Stimulated activated CD4-positive, alpha-beta T cell treated with anti-CD3 and anti-CD28 coated beads, Interleukin-1b, Interleukin-23, amount 100 ng/mL, for 4 hours (primary cell): ENCODE measurements at places on chromosomes 7 and 10.

DNA sequence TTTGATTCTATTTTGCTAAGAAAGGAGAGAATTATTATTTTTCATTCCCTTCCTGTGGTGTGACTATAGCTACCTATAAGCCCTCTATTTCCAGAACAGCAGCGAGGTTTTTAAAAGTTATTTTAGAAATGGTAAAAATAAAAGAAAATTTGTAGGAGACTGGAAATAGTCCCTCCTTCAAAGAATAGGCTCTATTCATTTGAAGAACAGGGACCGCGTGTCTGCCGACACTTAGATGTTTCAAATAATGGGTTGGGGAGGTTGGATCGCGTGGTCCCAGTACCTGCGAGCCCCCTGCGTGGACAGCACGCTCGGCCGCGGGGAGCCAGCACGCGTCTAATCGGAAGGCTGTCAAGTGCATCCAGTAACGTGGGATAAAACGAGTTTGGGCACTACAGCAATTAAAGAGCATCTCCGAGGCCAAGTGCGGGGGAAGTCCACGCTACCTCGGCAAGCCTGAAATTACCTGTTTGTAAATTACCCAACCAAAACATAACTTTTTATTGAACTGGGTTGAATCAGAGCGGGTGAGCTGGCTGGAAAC lies 1.0 kb downstream of the CACNA2D1 start:
- no peak for DNase-seq

DNA sequence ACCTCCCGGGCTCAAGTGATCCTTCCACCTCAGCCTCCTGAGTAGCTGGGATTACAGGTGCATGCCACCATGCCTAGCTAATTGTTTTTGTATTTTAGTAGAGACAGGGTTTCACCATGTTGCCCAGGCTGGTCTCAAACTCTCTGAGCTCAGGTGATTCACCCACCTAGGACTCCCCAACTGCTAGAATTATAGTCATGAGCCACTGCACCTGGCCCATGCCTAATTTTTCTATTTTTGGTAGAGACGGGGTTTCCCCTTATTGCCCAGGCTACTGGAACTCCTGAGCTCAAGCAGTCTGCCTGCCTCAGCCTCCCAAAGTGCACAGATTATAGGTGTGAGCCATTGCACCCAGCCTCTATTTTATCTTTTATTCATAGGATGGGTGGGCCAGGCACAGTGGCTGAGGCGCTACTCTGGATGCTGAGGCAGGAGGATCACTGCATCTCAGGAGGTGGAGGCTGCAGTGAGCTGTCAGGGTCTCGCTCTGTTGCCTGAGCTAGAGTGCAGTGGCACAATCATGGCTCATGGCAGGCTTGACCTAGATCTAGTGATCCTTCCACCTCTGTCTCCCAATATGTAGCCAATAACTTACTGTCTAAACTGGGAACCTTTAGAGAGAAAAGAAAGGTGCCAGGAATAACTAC lies 31.3 kb upstream of the STOX1 start:
- DNase-seq: no peak

- DNase-seq: no peak
Observed at GRCh38 chr7:80783678-80784327, 135.0 kb downstream of the SEMA3C start.

DNA sequence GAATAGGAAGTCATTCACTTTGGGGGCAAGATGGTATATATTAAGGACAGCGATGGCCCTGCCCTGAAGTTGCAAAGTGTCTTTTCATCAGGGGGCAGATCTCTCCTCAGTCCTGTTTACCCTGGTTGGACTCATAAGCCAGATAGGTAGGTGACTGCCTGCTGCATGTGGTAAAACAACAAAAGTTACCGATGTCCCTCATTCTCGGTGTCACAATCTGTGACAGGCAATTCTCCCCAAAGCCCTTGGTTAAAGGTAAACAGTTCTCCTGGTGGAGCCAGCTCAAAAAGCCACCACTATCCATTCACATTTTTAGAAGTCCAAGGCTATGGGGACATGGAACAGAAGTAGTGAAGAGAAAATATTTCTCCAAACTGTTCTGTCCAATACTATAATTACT lies 9.9 kb upstream of the SLC25A13 start:
- no peak for DNase-seq

- no peak for DNase-seq
Observed at GRCh38 chr7:13551503-13551902, 438.0 kb downstream of the ETV1 start.

GRCh38 chr10:23157691-23158369 lies 34.3 kb upstream of the PTF1A start:
- no peak for DNase-seq

DNA sequence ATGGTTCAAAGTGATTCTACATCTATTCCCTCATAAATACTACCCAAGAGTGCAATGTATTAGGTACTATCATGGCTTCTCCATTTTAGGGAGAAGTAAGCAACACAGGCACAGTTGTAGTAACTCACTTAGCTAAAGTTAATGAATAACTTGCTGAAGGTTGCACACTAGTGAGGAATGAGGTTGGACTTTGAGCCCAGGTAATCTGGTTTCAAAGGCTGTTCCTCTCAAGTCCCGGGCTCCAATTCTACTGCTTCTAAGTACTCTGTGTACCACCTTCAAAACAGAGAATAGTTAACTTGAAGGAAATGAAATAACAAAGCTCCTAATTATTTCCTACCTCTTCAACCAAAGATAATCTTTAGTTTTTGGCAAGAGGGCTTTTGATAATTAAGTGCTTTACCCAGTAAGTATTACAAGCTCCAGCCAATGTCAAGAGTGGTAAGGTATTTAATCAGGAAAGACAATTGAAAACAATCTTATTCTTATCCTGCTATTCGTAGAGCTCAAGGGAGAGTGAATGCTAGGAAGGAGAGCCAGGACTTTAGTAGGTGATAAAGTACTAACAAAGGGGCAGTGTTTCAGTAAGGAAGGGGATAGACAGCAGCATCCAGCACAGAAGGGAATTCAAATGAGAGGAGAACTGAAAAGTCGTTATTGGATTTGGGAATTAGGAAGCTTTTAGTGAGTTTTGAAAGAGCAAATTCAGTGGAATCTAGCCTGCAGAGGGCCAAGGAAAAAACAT lies 158.2 kb upstream of the PTPRZ1 start:
- DNase-seq: no peak

DNA sequence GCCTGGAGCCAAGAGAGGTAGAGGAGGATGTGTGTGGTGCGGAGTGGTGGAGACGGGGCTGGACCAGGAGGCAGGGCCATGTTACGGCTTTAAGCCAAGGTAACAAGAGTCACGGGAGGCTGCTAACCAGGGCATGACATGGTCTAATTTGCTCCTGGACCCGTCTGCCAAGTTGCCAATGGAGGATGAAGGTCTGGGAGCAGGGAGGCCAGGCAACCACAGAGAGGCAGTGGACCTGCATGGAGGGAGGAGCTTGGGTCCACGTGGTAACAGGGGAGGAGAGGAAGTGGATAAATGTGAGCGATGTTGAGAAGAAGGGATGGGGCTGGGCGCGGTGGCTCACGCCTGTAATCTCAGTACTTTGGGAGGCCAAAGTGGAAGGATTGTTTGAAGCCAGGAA lies 31.0 kb downstream of the SRRM3 start:
- DNase-seq: no peak

DNA sequence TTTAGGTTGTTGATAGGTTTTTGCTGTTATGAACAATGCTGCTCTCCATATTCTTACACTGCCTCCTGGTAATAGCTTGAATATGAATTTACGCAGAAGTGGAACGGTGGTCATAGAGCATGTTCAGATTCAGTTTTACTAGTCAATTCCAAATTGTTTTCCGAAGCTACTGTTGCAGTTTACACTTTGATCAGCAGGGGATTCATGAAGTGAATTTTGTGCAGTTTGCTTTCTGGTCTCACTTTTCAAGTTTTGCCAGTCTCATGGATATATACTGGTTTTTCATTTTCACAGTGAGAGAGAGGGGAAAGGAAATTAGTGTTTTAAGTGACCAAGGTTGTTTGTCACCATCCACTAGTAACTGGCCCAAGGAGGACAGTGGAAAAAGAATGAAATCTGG lies 171.3 kb downstream of the PRKCQ start:
- no peak for DNase-seq

GRCh38 chr10:16603308-16603707 lies 81.6 kb upstream of the C1QL3 start:
- no peak for DNase-seq

DNA sequence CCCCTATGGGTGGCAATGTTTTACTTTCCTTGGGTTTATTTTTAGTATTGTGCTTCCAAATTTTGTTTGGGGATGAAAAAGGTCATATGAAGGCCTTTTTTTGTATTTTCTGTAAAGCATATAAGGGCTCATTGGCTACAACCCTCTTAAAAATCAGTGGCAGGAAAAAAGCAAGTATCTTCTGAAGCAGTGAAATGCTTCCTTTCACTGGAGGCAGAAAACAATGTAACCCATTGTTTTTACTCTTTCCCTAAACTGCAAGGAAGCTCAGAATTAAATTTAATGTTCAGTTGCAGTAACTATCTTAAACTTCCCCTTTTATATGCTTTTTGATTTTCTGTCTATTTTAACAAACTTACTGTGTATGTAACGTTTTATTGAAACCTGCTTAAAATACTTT lies 148.7 kb upstream of the LYZL1 start:
- DNase-seq: no peak

- no peak for DNase-seq
Observed at GRCh38 chr7:133197972-133198544, 54.8 kb upstream of the EXOC4 start.

DNA sequence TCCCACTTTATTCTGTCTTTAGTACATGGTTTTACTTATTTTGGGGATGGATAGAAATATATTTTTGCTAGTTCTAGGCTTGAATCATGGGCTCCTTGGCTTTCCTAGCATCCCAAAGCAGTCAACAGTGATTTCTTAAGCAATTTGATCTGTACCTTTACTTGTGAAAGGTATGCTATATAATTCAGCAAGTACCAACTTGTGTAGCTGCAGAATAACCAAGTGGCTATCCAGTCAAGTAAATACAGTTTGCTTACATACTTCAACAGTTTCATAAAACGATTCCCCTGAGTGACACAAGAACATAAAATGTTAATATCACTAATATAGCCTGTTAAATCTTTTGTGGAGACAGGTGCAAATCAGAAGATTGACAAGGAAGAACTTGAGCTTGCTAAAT lies 67.2 kb downstream of the PODXL start:
- no peak for DNase-seq

DNA sequence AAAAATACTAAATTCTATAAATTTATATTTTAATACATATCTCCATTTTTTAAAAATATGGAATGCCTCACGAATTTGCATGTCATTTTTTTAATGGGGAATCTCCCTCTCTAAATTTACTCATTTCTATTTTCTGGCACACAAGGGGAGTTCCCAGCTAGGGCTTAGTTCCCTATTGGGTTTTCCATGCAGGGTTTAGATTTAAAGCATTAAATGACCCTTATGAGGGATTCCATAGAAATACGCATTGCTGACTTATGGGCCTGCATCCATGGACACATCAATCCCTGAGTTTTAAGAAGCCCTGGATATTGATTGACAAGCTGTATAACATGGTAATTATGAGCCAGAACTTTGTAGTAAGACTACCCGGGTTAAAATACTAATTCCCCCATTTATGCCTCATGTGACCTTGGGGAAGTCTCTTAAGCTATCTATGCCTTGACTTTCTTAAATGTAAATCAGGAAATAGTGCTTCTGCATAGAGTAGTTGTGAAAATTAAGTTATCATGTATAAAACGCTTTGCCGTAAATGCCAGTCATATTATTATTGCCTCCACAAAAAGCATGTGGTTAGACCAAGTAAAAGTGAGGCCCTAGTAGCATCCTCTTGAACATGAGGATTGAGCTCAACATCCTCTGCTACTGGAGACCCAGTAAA lies 78.8 kb upstream of the ANKRD1 start:
- DNase-seq: no peak

- DNase-seq: no peak
Observed at GRCh38 chr7:66957595-66958290, 36.7 kb downstream of the TMEM248 start.

DNA sequence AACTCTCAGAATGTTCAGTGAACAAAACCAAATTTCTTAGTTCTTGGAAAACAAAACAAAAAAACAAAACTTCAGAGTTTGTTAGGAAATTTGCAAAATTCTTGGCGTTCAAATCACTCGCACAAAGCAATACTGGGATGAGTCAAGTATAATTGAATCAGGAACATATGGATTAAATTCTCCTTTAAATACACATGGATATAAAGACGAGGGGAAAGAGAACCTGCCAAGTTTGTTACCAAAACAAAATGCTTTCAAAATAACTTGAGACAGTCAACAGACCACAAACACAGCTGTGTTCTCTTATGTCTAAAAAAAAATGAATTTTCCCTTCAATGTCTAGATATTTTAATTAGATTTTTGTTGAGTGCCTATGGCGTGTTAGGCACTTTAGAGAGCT lies 93.5 kb upstream of the MPP7 start:
- no peak for DNase-seq

- DNase-seq: no peak
Observed at GRCh38 chr10:33258967-33259366, 75.5 kb downstream of the NRP1 start.
